ENCODE measurements at places on chromosomes 13 and 19.
A peak's percentile ranks its signal among the peaks of the same experiment; 100 is the strongest.

GRCh38 chr19:10850631-10851030 lies 2.4 kb downstream of the C19orf38 start:
- no peak for DNase-seq

DNA sequence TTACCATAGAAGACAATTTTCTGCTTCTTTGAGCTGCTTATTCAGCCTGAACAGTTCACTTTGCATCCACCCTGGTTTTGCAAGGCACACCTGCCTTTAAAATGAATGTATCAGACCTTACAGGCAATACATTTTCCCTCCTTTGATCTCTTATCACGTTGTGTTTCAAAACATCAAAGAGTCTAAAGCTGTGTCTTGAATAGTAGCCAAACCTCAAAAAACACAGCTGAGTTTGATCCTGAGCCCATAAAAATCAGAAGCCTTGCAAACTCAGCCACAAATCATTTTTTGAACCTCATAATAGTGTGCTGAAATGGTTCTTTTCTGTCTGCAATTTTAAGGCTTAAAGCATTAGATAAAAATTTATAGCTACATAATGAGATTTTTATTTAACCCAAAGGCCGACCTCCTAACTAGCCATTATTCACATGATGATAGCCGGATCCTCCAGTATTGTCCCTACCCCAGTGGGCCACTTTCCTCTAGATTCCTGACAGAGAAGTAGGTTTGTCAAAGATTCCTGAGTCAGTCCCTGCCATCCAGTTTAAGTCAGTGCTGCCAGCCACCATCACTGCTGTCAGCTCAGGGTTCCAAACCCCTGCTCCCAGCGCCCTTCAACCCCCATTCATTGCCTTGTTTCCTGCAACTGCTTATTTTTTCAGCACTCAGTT lies 71.8 kb downstream of the CAB39L start:
- no peak for DNase-seq

DNA sequence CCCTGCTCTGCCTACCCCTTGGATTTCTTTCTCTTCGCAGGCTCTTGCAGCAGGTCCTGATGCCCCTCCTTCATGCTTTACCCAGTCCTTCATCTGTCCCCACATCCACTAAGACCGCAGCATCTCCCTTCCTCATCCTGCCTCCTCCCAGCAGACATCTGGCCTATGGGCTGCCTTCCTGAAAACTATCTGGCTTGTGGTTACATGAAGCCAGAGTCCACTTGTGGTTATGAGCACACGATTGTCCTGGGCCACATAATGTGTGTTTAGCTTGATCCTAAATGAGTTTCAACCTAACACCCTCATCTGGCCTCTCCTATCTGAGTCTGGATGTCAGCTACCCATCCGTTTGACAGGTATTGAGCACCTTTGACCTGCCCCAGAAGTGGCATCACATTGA lies 5.5 kb upstream of the ZNF175 start:
- DNase-seq, result no peak

- no peak for DNase-seq
Measured at GRCh38 chr13:82647540-82647939, 1234.7 kb downstream of the SLITRK1 start.

DNA sequence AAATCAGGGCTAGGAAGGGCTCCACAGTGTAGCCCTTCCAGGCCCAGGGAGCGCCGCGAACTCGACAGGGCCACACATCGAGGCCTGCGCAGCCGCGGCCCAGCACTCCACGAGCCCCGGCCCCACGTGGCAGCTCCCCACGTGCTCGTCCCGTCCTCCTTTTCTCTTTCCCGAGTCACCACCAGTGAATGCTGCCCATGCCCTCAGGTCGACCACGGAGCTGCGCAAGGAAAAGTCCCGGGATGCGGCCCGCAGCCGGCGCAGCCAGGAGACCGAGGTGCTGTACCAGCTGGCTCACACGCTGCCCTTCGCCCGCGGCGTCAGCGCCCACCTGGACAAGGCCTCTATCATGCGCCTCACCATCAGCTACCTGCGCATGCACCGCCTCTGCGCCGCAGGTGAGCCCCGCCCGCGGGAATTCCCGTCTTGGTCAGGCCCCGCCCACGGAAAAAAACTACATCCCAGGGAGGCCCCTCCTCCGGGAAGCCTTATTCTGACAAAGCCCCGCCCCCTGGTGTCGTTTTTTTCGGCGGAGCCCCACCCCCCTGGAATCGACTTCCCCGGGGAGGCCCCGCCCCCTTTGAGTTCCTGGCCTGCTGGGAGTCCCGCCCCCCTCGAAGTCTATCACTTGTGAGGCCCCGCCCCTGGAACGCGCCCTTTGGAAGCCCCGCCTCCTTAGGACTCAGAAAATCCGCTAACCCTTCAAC lies 7.0 kb downstream of the HIF3A start:
- no peak for DNase-seq

GRCh38 chr13:48037346-48038173 lies at the start of gene NUDT15:
Gene NUDT15 (plus strand): TSS chr13:48037726. CDS start chr13:48037747, 21 bp downstream.
- peak; percentile 95 for DNase-seq

DNA sequence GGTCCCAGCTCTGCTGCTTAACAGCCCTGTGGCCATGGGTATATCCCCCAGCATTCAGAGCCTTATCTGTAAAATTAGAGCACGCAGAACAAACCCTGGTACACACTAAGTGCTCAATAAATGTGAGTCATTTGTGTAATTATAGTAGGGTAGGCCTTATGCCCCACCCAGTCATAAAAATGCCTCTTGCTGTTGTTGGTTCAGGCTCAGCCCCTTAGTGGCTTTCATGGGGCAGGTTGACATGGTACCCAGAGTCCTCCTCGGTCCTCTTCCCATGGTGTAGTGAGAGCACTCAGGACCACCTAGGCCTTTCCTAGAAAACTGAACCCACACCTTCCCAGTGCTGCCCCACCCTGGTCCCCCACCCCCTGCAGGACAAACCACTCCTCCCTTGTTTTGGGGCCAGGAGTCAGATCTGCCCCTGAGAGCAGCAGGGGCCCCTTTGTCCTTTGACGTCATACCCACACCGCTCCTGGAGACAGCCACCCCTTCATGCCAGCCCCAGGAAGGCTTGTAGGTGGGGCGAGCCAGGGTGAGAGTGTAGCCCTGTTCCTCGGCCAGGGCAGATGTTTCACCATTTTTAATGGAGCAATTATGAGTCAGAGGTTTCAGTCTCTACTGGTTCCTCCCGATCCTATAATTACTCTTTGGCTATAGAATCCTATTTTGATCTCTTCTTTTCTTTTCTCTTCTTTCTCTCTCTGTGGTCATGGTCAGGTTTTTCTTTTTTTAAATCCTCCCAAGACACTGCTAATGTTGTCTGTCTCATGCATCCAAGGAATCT lies 36.8 kb downstream of the ACTN4 start:
- peak; percentile 95 for DNase-seq

DNA sequence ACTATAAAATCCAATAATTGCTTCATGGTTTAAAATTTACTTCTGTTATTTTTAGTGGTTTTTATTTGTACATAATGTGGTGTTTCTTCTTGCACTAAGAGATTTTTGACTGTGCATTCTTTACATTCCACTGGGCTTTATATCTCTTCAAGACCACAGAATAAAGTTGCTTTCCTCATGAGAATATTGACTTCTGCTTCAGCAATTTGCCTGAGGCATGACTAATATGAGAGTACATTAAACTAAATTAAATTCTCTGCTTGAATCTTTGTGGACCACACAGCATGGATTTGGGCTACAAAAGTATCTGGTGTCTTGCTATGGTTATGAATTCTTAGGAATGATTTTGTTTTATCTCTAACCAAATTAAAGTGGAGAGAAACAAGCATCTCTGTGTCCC lies 1463.4 kb upstream of the PCDH20 start:
- DNase-seq, result peak; percentile 3

- no peak for DNase-seq
Measured at GRCh38 chr19:5240011-5240410, 100.6 kb downstream of the PTPRS start.

- DNase-seq, result peak; percentile 61
Measured at GRCh38 chr13:64810750-64811149, 2419.4 kb downstream of the PCDH9 start.

- DNase-seq, result no peak
Measured at GRCh38 chr19:6891761-6892385, 4.5 kb downstream of the ADGRE1 start.

- no peak for DNase-seq
Measured at GRCh38 chr13:91326146-91326545, 21.3 kb upstream of the MIR17HG start.

DNA sequence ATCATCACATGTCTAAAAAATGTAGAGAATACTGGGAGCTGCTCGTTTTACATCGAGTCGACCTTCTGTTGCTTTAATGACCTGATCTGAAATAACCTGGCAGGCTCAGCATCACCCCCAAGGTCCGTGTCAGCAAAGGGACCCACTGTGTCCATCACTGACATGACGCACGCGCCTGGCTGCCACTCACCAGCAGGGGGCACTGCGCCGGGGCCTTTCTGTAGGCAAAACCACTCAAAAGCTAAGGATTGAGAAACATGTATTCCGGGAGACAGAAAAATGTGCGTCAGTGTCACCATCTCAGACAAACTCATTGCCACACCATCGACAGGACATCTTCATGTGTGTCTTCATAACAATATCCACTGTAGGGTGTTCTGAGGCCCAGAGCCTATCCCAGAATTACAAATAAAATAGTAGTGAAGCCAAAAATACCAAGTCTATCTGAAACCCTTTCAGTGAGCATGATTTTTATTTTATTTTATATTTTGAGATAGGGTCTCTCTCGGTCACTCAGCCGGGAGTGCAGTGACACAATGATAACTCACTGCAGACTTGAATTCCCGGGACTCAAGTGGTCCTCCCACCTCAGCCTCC lies 130.3 kb upstream of the LSM14A start:
- DNase-seq, result peak; percentile 55

DNA sequence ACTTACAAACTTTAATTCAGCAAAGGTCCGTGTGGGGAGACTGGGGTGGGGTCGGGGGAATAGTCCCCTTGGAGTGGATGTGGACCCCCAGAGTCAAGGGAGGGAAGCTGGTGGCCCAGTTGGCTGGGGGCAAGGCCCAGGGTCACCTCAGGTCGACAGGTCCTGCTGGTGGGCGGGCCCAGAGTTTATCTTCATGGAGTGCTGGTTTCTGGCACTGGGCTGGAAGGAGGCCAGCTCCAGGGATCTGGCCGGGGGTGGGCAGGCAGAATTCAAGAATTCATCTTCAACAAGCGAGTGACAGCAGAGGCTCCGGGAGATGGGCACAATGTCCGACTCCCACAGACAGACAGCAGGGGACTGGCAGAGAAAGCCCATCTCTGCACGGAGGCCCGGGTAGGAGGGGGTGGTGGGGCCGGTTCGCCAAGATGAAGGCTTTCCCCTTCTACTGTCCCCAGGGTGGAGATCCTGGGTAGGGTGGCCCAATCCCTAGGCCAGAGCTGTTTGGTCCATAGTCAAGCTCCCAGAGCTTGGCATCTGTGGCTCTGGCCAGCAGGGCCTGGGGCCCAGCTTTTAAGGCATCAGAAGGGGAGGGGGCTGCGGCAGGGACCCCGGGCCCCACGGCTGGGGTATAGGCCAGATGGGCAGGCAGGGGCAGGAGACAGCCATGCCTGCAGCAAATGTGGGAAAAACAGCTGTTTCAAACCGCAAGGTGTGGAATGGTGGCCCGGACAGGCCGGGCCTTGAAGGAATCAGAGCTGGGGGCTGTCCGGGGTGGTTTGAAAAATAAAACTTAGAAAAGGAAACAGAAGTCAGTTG lies 622 bp upstream of the FDX2 start:
- DNase-seq, result no peak

- DNase-seq, result no peak
Measured at GRCh38 chr19:54902061-54902460, 3.9 kb upstream of the NCR1 start.

- DNase-seq, result peak; percentile 57
Measured at GRCh38 chr13:33284031-33284430, 1.5 kb downstream of the STARD13 start.

DNA sequence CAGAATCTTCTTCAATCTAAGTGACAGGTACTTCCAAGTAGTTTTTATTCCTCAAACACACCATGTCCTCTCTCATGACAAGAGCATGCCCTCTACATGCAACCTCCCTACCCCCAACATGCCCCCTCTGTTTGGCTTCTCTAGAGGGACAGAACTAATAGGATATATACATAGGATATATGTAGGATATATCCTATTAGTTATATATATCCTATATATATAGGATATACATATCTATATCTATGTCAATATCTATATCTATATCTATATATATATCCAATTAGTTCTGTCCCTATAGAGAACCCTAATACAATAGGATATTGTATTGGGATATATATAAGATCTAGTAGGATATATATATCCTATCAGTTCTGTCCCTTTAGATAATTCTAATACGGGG lies 701.9 kb upstream of the MIR17HG start:
- DNase-seq, result no peak

GRCh38 chr13:30715837-30716236 lies 19.5 kb upstream of the ALOX5AP start:
- no peak for DNase-seq

- no peak for DNase-seq
Measured at GRCh38 chr19:48806818-48807589, 3.8 kb downstream of the BCAT2 start.

- DNase-seq, result peak; percentile 65
Measured at GRCh38 chr19:39401549-39402345, 4.9 kb upstream of the ZFP36 start.

- no peak for DNase-seq
Measured at GRCh38 chr19:22263121-22263520, 23.1 kb upstream of the ZNF729 start.

DNA sequence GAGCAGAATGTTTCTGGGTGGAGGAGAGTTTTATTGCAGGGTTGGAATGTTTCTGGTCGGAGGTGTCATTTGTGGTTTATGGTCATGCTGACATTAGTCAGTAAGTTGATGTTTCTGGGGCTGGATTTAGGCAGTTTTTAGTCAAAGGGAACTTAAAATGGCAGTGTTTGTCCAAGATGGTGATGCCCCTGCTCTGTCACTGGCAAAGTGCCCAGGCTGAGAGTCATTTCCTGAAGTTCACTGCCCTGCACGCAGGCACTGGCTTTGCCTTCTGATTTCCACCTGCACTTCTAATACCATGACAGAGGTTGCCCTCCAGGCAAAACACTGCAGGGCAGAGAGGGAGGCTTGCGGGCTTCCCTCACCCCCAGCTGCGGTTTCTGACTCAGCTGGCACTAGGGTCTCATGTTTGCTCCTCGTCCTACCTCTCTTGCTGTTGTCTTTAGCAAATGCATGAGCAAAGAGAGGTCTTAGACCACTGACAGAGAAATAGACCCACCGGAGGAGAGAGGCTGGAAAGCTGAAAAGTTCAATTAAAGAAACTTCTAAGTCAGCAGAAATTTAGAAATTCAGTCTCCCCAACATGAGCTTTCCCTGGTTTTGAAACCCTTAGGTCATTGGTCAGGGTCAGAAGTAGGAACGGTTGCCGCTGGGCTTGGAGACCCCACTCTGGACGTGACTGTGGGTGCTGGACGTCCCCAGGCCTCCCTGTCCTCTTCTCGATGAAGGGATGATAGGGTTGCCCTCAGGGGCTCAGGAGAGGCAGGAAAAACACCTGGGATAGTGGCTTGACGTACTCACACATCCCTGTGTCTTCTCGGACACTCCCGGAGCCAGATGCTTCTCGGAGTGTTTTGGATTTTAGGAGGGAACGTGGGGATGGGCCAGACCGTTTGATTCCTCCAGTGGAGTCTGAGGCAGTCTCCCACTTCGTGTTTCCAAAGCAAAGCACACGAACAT lies 26.3 kb downstream of the TMEM255B start:
- DNase-seq, result peak; percentile 91

All from EH (cell line).